Prostate gland (tissue), 2 donors: ENCODE measurements at places on chromosomes 2 and 18.

- DNase-seq, result no peak
Measured at GRCh38 chr18:7856733-7857132, 289.6 kb downstream of the PTPRM start.

DNA sequence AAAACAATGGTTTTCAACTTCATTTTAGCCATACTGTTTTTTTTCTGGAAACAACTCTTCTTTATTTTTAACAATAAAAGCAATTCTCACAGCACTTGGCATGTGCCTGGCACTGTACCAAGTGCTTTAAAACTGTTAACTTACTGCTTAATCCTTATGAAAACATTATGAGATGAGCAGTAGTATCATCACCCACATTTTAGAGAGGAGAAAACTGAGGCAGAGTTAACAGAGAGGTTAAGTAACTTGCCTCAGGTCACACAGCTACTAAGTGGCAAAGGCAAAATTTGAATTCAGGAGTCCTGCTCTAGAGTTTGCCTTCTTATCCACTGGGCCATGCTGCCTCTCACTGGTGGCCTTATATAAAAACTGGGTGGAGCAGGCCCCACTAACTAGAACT is 23.2 kb downstream of the CTIF start:
- no peak for DNase-seq

- no peak for DNase-seq
Measured at GRCh38 chr18:21194871-21195771, 46.9 kb upstream of the GREB1L start.

- no peak for DNase-seq
Measured at GRCh38 chr2:67234440-67234839, 162.7 kb upstream of the ETAA1 start.

DNA sequence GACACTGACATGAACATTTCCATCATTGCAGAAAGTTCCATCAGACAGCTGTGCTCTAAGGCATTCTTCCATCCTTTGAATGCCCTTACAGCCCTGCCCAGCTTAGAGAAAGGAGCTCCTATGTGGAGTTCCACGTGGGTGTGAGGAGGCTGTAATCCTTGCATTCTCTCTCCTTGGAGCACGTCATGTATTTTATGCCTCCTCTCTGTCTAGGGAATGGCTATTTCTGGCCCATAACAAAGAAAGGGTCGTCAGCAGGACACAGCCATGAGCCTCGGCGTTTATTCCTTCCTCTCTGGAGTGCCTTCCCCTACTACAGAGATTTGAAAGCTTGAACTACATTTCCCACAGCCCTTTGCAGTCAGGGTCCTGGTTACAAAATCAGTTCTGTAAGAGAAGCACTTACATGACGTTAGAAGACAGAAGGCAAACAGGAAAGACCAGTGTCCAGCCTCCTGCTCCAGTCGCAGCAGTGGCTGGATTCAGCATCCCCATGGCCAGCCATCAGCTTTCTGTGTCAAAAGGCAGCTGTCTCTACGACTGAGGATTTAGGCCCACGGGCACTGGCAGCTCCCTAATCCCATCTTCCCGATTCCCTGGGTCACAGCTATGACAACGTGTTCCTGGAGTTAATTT is 234.9 kb downstream of the TFCP2L1 start:
- no peak for DNase-seq

GRCh38 chr2:100780203-100781008 is 39.5 kb upstream of the NPAS2 start:
- peak; percentile 23 for DNase-seq

DNA sequence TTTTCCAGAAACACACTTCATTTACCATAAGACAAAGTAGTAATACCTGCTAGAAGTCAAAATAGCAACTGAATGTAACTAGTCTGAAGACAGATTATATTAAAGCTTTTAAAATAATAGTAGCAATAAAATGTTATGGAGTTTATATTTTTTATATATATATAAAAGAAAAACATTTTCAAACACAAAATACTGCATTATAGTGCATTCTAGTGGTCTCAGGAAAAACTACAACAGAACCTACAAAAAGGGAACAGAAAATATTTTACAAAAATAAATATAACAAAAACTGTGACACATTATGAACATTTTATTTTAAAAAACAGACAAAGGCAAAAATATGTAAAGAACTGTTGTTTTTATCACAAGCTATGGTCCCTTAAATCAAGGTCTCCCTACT is 48.0 kb downstream of the STRN start:
- DNase-seq, result no peak

DNA sequence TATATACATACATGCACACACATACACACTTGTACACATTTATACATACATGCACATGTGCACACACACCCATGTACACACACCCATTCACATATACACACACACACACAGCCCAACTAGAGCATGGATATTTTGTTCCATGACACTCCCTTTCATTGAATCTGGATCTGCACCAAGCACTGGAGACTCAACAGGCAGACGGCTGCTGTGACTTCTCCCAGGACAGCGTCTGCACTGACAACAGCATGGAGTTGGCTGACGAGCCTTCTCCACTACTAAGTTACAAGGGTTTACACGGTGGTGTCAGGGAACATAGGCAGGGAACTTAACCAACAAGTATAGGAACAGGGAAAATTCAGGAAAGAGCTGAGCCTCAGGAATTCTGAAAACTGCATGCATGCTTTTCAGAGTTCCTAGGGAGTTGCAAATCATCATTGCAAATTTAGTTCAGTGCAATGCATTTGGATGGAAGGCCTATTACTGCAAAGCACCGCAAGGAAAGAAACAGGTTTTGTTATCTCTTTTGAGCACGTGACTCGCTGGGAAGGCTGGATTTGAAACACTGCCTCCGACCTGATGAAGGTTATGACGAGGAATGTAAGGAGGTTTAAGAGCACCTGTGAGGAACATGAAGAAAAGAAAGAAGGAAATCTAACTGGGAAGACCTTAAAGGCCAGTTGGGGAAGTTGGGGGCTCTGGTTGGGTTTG is 35.9 kb downstream of the TMEM18 start:
- no peak for DNase-seq

GRCh38 chr18:59272891-59273758 is at the start of gene RAX:
Gene RAX, minus strand, starts transcription at chr18:59273454. Its CDS starts 248 bp downstream, at chr18:59273206.
- no peak for DNase-seq

DNA sequence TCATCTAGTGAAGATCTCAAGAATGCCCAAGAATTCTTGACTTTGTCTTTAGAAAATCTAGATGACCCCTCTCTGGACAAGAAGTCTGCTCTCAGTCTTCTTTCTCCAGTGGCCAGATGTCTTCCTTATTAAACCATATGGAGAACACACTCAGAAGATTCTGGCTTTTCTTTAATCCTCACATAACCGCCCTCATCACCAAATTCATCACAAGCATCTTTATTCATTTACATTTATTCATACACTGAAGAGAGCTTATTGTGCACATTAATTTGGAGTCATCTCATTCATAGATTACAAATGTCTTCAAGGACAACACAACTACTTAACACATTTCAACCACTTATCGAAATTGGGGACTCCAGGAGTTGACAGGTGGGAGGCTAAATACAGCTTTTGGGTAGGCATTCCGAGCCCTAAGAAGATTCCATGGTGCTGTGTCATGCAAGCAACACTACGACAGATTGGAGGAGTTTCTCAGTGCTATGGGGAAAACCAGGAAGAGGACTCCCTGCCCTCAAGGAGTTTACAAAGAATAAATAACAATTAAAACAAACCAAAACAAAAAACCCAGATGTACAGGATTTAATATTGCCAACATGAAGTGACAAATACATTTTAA is 64.8 kb upstream of the LCLAT1 start:
- DNase-seq, result no peak

- no peak for DNase-seq
Measured at GRCh38 chr2:61434314-61434713, 36.6 kb downstream of the USP34 start.

DNA sequence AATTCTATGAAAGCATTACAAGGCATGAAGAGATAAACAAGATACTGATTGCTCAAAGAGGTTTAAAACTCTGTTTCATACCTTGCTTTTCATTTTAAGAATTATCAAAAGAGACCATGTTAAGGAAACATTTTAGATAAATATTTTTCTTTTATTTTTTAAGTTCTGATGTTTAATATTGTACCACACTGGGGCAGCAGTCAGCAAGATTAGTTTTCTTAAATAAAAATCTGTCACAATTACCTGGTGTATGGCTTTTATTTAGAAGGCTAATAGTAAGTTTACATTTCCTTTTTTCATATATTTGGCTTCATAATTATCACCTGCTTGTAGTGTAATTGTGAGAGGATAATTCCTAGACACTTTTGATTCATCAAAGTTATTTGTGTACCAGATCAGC is 46.4 kb downstream of the ZNF804A start:
- no peak for DNase-seq

DNA sequence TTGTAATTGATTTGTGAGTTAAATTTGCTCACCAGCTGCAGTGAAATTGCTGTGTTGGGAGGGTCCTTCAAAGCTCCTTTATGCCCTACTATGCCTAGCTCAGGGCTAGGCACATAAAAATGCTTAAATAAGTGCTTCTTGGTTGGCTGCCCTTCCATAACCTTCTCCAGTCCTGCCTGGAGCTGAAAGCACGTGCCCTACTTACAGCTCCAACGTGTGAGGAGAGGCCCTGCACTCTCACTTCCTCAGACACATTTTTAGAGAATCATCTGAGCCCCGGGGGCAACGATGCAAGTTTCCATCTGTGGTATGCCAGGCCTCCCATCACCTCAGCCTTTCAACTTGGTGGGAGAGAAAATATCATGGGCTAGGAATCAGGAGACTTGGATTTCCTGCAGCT is 202.7 kb downstream of the BCL11A start:
- DNase-seq, result no peak
